Stimulated activated CD4-positive, alpha-beta T cell treated with anti-CD3 and anti-CD28 coated beads, TNF-alpha, amount 100 ng/mL, for 4 hours (primary cell): ENCODE measurements at places on chromosomes 12 and 14.

DNA sequence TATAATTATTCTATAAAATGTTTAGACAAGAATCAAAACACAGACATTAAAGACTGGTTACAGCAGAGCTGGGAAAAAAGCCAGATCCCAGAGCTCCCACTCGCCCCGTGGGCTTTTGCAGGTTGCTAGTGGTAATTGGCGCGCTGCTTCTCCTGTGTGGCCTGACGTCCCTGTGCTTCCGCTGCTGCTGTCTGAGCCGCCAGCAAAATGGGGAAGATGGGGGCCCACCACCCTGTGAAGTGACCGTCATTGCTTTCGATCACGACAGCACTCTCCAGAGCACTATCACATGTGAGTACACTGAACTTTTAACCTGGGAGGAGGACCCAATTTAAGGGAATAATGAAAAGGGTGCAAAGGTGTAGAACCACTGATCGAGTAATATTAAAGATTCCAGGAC is 7.5 kb downstream of the TMEM52B start:
- DNase-seq: no peak

DNA sequence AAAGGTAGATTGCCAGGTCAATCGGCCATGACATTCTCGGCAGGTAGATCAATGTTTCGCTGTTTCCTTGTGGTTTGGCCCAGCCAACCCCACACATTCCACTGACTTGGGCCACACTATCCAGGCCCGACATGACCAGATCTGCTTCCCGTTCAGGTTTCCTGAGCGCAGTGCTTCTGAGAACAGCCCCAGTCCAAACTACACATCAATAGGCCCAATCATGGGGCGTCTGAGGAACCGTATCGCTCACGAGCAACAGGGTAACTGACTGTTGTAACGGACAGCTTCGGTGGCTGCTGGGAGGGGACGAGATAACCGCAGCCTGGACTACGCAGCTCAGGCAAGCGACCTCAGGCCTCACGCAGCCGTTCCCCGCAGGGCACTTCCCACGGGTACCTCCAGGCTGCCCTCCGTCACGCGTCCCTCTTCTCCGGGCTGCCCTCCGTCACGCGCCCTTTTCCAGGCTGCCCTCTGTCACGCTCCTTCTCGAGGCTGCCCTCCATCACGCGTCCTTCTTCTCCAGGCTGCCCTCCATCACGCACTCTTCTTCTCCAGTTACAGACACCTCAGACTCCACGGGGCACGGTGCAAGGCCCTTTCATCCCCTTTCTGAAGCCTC is 14.7 kb downstream of the ZNF605 start:
- no peak for DNase-seq

DNA sequence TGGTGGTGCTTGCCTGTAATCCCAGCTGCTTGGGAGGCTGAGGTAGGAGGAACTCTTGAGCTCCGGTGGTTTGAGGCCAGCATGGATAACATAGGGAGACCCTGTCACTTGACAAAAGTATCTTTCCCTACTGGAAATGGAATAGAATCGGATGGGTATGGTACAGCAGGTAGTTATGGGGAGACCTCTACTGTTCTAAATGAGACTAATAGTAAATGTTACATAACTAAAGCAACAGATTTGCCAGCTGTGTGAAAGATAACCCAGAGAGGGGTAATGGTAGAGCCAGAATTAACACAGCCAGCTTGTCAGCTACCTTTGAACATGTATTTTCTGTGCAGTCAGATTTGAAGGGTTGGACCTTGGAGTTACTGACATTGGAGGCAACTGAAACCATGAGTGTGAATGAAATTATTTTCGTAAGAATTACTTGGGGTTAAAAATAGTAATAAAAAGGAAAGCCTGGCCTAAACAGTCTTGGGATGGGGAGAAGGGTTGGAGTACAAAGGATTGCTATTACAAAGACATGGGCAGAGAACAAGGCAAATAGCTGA is 21.7 kb upstream of the NUP107 start:
- no peak for DNase-seq

DNA sequence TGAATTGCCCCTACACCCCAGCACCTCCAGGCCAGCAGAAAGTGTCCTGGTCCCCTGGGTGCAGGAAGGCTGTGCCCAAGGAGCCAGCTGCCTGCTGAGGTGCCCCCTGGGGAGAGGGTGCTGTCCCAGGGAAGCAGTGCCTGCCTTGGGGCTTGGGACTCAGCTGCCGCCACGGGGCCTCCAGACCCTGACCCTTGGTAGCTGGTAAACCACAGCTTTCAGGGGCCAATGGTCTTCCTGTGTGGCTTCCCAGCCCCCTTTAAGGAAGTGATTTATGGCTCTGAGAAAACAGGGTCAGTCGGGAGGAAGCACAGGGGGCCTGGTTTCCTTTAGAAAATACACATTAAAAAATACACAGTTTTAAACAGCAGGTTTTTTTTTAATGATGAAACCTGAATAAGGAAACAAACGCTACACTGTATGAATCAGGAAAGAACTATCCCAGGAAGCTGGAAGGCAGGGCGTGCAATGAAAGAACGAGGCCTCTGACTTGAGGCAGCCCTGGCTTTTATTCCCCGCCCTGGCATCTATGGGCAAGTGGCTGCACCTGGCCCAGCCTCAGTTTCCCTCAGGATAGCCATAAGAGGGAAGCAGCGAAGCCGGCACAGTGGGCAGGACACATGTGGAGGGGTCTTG is 40.6 kb upstream of the EML1 start:
- no peak for DNase-seq

DNA sequence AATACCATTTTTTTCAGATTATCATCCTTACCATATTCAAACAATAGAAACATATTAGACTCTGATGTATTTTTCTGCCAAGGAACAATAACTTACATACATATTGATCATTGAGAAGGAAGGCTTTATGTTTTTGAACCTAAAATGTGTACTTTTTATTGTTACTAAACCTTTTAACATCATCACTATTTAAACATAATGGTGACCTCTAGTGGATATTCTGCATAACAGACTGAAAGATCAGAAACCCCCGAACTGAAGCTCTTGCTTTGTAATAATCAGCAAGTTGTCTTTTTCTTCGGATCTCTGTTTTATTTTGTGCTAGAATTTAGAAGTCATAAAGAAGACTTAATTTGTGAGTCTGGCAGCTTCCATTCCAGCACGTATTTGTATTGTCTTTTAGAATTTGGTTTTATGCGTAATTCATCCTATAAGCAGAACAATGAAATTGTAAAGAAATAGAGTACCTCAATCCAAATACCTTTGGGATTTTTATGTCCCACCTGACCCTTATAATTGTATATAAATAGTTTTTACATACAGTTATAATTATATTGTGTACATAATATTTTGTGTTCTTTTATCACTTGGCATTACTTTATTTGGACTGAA is 125.9 kb upstream of the ATF1 start:
- DNase-seq: no peak

- peak; percentile 39 for DNase-seq
These were observed 180.8 kb downstream of the EFCAB11 start for GRCh38 chr14:89773644-89774316.

- no peak for DNase-seq
These were observed 276.9 kb downstream of the CACNA1C start for GRCh38 chr12:2329661-2330210.
